ENCODE measurements at places on chromosomes 6 and 20. TPM values are rescaled to one million over a fixed set of nuclear protein-coding genes. Genes with fewer than 3 reads are reported as not detected.

Gene ZNF292
- 3.4 TPM for total RNA-seq

Gene THBD
- total RNA-seq = 25.5 TPM

Gene MEI4
- not detected for total RNA-seq

Gene CFAP61
- 0.37 TPM for total RNA-seq

Gene CD83
- total RNA-seq = 1.9 TPM

Data from A549 treated with DMSO at 1 μM for 4 hours (cell line).